ENCODE measurements at places on chromosomes 5 and 9.

DNA sequence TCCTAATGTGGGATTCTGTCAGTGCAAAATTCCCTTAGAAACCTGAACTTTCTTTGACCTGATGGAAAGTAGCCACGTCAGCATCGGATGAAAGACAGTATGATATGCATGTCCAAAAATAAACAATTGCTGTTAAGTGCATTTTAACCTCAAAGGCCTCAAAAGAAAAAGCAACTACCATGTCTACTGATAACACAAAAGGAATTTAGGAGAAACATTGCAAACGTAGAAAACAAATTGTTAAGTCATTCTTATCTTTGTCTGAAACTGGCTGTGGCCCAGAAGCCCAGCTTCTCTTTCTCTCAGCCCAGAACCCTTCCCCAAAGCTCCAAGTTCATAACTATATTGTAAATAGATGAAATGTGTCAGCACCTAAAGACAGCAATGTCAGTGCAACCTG lies 11.1 kb upstream of the LHFPL2 start:
- DNase-seq, result no peak

GRCh38 chr9:79501546-79501945 lies 70.2 kb upstream of the TLE4 start:
- no peak for DNase-seq

GRCh38 chr5:146720107-146720506 lies 158.4 kb downstream of the PPP2R2B start:
- DNase-seq, result no peak

DNA sequence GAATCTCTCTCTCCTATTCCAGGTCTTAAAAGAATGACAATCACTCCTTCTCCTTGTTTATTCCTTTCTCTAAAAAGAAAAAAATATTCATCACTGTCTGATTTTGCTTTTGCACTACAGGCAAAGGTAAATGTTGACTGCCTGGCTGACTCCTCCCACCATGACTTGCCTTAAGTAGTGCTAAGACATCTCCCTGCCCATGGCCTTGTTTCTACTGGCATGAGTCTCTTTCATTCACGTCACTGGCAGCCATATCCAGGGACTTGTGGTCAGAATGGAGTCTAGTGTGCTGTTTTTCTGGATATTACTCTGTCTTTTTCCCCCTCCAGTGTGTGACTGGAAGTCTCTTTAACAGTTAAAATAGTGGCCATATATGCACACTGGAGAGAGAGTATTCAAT lies 522.9 kb upstream of the DAB2 start:
- no peak for DNase-seq

All from erythroblast (primary cell).